T1000 (cell line): ENCODE measurements at places on chromosomes 1 and 21.

- no peak for DNase-seq
Measured at GRCh38 chr1:203338335-203339036, 12.4 kb downstream of the FMOD start.

- DNase-seq, result peak; percentile 46
Measured at GRCh38 chr1:84298684-84299535, 2.6 kb upstream of the SAMD13 start.

- no peak for DNase-seq
Measured at GRCh38 chr1:66147226-66147835, 354.6 kb downstream of the PDE4B start.

DNA sequence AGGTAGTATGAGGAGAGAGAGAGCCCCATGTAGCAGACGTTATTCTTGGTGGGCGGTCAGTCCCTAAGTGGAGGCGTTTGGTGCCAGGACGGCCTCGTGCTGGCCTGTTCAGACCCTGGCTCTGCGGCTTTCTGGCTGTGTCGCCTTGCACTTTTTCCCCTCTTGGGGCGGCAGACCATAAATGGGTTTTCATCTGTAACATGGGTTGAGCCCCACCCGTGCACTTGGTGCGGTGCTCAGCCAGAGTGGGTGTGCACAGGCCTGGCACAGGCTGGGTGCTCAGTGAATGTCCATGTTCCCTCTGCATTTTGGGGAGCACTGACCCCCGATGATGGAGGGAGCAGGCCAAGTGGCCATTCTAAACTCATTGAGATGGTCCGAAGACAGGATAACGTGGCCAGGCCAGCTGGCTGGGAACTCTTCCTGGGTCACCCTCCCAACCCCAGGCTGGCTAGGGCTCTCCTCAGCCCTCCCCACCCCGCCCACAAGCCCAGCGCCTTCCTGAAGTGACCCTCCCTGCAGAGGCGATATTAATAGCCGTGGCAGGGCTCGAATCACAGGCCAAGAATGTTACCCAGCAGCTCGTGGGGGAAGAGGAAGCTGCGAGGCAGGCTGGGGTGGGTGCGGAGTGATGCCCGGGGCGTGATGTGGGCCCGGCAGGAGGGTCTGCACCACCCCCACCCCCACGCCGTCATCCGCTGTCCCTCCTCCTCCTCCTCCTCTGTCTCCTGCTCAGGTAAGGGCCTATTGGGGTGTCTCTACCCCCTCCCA, 78.5 kb downstream of the ARHGEF10L start:
- DNase-seq, result no peak

DNA sequence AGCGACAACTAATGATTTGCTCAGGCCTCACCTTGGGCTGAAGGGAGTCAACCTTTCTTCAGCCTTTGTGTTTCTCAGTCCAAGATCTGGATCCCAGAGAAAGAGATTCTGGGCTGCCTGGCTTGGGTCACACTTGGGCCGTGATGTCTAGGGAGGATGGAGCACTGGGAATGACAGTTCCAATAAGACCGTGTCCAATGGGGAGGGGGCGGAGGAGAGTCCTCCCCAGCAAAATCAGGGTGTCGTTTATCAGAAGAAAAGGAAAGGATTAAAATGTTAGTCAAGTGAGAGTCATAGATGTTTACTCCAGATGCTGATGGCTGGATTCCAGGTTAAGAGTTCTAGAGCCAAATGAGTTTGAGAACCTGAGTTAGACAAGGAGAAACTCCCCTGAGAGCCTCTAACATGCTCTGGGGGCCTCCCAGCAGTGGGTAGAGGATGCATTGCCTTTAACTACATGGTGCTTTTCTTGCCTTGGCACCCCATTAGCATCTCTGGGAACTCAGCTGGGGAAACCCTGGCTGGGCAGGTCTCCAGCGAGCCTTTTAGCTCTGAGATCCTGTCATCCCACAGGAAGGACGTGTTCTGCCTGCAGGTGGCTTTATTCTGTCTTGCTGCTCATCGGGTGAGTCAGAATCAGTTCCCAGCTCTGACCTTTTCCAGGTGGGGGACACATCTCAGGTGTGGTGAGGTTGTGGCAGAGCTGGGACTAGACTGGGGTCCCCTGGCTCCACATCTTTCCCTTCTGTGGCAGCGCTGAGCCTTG, 22.2 kb downstream of the NIPAL3 start:
- no peak for DNase-seq

GRCh38 chr1:162901243-162901642, 40.3 kb upstream of the CCDC190 start:
- no peak for DNase-seq

DNA sequence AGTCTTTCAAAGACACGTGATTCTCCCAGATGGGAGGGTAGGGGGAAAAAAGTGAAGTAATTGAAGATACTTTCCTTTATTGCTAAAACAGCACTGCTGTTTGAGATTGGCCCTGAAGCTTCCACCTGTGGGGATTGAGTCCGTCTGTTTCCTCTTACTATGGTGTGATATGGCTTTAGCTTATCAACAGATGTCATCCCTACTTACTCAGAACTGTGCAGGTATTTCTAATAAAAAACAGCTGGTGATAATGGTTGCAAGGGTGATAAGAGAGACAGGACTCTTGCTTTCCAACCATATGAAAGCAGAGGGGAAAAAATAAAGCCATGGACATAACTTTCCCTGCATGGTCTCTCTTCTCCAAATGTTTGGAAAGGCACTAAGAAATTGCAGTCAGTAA, 41.7 kb upstream of the C8B start:
- DNase-seq, result no peak

DNA sequence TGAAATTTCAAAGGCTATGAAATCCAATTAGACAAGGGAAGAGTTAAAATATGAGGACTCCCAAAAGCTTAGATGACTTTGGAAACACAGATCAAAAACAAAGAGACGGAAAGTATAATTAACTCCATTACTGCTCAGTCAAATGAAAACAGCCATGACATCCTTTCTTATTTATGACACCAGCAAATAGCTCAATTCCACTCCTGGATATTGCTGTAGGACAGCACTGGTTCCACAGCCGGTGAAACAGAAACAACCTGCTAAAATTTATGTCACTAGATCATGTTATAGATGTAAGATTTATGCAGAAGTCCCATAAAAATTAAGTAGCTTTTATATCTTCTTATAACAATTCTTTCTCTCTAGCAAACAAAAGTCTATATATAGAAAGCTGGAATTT, 65.6 kb upstream of the RRP15 start:
- no peak for DNase-seq

- DNase-seq, result no peak
Measured at GRCh38 chr1:20558191-20558590, 5.8 kb downstream of the FAM43B start.

DNA sequence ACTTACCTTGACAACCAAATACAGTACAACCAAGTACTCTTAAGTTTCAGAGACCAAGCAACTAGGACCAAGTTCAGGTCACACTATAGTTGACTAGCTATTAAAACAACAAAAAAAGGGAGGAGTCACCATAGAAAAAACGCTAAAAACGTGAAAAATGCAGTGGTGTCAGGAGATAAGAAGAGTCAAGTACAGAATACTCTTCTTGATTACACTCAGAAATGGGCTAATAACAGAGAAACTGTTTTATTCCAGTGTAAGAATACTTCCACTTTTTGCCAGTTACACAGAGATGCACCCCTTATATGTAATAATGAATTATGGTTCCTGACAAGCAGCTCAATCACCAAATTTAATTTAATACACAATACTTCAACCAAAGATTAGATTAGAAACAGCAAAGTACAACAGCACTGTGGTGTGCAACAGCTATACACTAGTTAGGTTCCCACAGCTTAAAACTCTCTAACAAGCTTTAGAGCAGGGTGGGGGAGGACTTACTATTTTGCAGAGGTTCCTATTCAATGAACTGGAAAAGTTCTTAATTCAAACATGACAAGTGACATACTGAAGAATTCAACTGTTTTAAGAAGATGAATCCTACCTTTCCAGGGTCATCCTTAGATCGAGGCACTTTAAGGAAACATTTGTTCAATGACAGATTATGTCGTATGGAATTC, 70.4 kb downstream of the FOXJ3 start:
- DNase-seq, result no peak

- no peak for DNase-seq
Measured at GRCh38 chr1:71792264-71792663, 490.1 kb downstream of the NEGR1 start.

DNA sequence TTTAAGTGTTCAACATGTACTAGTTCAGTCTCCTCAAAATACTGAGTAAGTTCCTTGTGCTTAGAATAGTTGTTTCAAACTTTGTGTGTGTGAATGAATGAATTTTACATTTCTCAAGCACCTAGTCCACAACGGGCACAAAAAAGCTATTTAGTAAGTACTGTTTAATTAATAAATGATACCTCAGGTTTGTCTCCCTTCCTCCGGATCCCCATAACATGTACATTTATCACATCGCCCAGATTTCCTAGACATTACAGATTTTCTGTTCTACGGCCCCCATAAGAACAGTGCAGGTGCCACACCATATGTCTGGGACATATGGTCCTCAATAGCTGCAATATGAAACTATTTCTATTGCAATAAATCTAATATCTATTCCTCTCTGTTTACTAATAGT, 1.3 kb upstream of the TTF2 start:
- no peak for DNase-seq

DNA sequence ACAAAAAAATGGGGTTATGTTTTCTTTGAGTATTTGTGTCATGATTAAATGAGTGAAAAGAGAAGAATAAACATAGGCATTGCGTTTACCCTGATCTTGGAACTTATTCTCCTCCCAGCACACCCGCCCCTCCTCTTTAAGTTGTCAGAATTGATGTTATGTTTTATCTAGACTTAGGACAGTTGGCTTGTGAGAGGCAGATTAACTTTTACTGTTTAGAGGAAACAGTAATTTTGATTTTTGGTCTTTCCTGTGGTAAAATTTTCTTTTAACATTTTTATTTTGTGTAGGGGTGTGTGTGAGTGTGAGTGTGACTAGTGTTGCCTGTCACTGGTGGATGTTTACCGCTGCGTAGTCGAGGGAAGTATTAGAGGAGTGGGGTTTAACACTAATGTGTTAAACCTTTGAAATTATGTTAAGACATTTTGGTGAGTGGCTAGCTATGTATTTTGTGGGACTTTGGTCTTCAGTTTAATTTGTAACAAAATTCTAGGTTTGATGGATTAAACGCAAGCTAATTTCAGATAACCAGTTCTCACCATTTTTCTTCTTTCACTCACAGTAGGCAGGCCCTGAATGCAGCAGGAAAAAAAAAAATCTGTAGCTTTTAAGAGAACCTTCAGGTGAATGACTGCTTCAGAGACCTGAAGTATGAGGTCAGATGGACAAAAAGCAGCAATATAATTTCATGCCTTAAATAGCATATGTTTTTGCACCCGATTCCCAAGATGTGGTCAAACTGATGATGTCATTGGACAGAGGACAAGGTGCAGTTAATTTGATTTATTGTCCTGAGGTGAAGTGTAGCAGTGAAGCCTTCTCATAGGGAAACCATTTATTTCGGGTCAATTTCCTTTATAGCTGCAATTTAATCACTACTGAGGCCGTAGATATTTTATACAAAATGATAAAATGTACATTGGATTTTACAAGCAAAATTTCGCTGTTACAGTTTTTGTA, 2.7 kb downstream of the POU2F1 start:
- no peak for DNase-seq

DNA sequence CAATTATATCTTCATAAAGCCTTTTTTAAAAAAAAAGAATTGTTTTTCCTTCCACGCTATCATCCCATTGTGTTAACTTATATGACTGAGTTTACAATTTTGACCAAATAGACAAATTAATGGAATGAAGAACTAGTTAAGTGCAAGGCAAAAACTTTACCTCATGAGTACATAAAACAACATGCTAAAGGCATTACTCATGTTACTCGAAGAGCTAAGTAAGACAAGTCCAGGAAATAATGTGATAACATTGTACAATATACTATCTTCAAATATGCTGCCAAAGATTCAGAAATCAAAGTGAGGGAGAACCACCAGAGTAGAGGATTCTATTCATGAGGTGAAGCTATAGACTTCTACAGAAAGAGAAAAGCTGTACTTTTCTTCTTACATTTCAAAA, 24.2 kb upstream of the DYNLT5 start:
- no peak for DNase-seq

- no peak for DNase-seq
Measured at GRCh38 chr1:246178717-246179311, 328.3 kb downstream of the SMYD3 start.

DNA sequence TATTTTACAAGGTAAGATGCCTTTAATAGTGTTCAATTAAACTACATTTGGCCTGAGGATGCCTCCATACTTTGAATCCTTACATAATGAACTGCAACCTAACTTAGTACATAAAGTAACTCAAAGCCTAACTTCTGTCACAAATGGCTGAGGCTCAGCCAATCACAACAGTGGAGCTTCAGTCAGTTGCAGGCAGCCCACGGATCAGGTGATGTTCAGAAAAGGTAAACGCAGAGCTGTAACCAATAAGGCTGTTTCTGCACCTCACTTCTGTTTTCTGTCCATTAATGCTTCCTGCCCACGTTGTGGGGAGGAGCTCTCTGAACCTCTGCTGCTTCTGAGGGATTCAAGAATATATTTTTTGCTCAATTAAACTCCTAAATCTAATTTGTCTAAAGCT, 94.8 kb upstream of the KIAA0040 start:
- no peak for DNase-seq

- no peak for DNase-seq
Measured at GRCh38 chr1:241606544-241606943, 33.6 kb downstream of the CHML start.
